ENCODE measurements at places on chromosomes 2 and 18. TPM values are rescaled to one million over a fixed set of nuclear protein-coding genes. Genes with fewer than 3 reads are reported as not detected.

The CACNB4 gene
- 1.1 TPM for total RNA-seq

The MEP1B gene
- not detected for total RNA-seq

The MC2R gene
- not detected for total RNA-seq

The SH2D6 gene
- total RNA-seq, result 1.1 TPM

The ALK gene
- total RNA-seq, result not detected

The IL36G gene
- not detected for total RNA-seq

The DSC3 gene
- total RNA-seq, result not detected

The ITPRIPL1 gene
- total RNA-seq, result 4.8 TPM

The SDC1 gene
- total RNA-seq, result not detected

The MYCN gene
- not detected for total RNA-seq

The SERPINB12 gene
- total RNA-seq, result not detected

The RAPGEF4 gene
- not detected for total RNA-seq

The OR6B2 gene
- total RNA-seq, result not detected

The FN1 gene
- total RNA-seq, result not detected

The ESPNL gene
- total RNA-seq, result 1.6 TPM

The CDK5R2 gene
- total RNA-seq, result 0.12 TPM

The MC5R gene
- total RNA-seq, result not detected

The CDK15 gene
- not detected for total RNA-seq

The FAM237A gene
- total RNA-seq, result not detected

The COL3A1 gene
- total RNA-seq, result not detected

All from B cell (primary cell).